ENCODE measurements at places on chromosomes 1 and 21.

- DNase-seq: no peak
These were observed 73.7 kb downstream of the LRRC8C start for GRCh38 chr1:89706700-89707012.

GRCh38 chr1:206578978-206579374, 33.3 kb downstream of the EIF2D start:
- no peak for DNase-seq

GRCh38 chr1:107514841-107515240, 374.0 kb downstream of the NTNG1 start:
- no peak for DNase-seq

DNA sequence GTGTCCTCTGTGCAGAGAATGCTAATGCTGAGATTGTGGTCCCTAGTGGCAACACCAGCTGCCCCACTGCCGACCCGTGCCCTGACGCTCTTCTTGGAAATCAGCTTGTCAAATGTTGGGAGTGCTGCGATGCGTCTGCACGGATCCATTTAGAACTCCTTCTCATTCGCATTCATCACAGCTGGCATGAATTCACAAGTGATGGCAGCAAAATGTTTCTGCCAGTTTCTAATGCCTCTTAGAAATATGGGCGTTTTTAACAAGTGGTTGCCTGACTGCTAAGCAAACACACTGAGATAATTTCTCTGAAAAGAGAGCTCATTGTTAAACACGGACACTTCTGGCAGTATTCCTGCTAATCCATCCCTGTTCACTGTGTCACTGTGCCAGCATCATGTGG, 131.9 kb upstream of the KCNJ6 start:
- DNase-seq: no peak

- no peak for DNase-seq
These were observed 77.6 kb downstream of the MORN1 start for GRCh38 chr1:2313651-2314261.

GRCh38 chr1:119834990-119835389, 23.7 kb upstream of the REG4 start:
- no peak for DNase-seq

GRCh38 chr1:3740042-3740441, 12.2 kb upstream of the CCDC27 start:
- DNase-seq: no peak

DNA sequence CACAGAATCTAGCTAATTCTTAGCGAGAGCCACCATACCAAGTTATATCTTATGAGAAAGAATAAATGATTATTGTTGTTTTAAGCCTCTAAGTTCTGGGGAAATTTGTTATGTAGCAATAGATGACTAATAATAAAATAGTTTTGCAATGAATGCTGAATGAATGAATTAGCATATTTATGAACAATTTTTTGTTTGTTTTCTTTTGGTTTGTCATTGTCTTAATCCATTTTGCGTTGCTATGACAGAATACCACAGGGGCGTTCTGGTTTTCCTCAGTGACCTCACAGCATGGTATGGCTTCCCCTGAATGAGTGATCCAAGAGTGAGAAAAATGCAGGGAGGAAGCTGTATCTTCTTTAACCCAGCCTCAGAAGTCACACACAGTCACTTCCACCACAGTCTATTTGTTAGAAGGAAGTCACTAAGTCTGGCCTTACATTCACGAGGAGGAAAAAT, 53.8 kb upstream of the HPDL start:
- no peak for DNase-seq

DNA sequence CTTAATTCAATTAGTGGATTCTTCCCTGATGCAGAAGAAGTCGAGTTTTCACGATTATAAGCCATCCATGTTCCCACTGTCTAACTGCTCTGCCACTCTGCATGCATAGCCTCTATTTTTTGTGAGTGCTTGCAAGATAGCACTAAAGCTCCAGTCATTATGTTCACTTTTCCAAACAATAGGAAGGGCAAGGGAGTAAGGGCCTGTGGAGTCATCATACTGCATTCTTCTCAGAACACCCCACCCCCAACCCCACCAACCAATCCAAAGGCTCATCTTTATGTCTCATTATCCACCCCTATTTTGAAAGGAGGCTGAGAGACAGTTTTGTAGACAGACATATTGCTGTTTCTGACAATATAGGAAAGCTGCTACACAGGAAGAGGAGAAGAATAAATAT, 471.7 kb upstream of the ADGRL2 start:
- no peak for DNase-seq

- peak; percentile 19 for DNase-seq
These were observed 24.6 kb downstream of the DMAP1 start for GRCh38 chr1:44237721-44238457.

- DNase-seq: no peak
These were observed 833.3 kb downstream of the LTN1 start for GRCh38 chr21:28159396-28159795.

DNA sequence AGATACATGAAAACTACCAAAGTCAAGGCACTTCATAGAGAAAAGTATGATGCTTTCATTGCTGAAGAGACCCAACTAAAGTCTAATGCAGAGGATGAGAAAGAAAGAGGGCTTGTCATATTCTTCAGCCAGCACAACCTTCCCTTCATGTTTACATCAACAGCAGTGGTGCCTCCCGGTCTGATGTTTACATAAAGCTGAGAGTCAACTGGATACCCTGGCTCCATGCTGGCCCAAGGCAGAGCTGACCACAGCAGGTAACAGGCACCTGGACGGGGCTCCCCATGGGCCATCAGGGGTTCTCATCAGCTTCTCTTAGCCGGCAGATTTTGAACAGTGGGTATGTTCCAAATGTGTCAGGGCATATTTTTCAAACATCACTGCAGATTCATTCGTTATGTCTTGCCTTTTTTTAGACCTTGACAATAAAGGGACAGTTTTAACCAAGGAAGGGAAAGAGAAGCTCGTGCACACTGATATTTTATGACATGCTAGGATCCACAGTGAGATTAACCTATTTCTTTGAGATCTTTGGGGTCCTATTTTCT, 117.1 kb downstream of the NRIP1 start:
- no peak for DNase-seq

DNA sequence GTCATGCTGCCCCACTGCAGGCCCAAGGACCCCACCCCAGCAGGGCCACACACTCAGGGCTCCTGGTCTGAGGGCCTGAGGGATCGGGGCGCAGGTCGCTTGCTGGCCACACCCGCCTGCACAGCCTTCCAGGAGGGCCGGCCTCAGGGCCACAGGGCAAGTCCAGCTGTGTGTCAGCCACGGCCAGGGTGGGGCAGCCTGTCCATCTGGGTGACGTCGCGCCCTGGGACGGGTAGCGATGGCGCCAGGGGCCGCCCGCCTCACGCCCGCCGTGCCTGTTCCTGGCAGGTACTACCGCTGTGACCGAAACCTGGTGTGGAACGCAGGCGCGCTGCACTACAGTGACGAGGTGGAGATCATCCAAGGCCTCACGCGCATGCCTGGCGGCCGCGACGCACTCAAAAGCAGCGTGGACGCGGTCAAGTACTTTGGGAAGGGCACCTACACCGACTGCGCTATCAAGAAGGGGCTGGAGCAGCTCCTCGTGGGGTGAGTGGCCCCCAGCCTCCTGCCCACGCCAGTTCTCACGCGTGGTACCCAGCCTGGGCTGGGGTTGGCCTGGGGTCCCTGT, 2.5 kb downstream of the COL6A1 start:
- no peak for DNase-seq

DNA sequence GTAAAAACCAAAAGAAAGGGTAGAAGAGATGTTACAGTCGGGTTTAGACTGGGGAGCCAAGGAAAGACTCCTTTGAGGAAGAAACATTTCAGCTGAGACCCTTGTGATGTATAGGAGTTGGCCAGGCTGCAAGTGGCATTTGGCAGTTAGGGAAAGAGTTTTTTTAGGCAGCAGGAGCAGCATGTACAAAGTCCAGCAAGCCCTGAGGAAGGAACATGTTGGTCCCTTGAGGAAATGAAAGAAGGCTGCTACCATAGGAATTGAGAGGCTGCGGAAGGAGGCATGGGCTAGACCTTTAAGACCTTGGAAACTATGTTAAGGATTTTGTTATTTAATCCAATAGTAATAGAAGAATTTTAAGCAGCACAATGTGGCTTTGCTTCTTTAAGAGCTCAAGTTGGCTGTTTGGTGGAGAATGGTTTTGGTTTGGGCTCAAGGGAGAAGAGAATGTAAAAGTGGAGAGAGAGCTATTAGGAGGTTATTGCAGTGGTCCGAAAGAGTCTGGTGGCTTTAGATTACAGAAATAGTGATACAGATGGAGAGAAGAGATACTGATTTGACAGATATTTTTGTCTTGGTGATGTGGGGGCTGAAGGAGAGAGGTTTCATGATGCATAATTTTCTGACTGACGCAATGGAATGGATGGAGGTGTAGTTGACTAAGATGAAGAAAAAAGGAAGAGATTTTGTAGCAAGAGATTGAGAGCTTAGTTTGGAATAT, 26.6 kb downstream of the SMAP2 start:
- DNase-seq: no peak

DNA sequence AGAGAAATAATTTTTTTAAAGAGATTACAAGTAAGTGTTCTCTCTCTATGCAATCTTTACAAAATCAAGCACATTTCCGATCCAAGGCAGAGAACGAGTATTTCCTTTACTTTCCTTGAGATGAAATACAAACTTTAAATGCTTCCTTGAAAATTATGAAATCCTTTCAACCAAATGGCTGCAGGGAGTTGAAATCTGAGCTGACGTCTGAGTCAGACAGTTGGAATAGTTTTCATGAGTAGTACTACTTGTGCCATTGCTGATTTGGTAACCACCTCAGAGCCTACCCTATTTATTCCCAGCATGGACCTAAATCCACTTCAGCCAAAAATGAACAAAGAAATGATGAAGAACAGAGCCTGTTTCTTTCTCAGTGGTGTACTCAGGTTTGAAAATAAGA, 183.6 kb downstream of the GIPC2 start:
- DNase-seq: no peak

- no peak for DNase-seq
These were observed 61.9 kb upstream of the C1orf21 start for GRCh38 chr1:184324972-184325371.

DNA sequence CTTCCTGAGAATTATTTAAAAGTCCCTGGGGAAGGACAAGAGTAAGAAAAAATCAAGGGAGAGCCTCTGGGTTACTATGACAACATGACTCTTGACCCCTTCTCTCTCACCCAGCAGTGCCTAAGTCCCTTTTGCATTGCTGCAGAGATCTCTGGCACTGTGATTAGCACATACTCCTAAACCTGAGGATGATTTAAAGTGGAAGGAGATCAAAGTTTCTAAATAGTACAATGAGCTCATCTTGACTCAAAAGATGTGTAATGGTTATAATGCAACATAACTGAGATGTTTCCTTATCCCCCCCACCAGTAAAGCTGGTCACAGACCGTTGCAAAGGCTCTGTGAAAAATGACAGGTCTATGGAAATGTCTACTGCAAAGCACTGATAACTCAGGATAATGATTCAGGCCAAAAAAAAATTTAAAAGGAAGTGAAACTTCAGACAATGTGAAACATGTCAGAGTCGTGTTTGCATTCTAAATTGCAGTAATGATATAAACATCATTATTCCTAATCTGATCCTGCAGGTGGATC, 519.2 kb downstream of the KIF26B start:
- no peak for DNase-seq

DNA sequence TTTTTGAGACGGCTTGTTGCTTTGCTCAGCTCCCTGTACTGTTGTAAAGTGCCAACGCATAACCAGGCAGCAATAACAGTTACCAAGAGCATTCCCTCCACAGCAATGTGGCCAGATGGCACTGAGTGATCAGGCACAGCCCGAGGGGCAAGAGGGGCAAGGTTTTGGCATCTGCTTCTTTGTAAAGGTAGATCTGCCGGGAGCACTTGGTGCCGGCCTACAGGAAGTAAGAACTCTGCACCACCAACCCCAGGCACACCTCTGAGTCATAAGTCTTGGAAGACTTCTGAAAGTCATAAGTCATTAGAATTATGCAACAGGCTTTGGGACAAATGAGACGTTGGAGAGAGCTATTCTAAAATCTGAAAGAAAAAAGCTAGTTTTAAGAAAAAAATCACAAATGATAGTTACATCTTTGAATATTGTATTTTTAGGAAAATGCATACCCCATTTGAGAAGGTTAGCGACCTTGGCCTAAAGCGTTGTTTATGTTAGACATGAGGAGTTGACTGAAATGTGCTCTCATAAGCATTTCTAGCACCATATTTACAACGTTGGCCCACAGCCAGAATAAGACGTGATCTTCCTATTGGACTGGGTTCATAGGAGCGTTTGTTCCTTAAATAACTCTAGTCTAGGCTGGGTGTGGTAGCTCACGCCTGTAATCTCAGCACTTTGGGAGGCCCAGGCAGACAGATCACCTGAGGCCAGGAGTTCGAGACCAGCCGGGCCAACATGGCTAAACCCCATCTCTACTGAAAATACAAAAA, 37.7 kb upstream of the MAP10 start:
- DNase-seq: no peak

DNA sequence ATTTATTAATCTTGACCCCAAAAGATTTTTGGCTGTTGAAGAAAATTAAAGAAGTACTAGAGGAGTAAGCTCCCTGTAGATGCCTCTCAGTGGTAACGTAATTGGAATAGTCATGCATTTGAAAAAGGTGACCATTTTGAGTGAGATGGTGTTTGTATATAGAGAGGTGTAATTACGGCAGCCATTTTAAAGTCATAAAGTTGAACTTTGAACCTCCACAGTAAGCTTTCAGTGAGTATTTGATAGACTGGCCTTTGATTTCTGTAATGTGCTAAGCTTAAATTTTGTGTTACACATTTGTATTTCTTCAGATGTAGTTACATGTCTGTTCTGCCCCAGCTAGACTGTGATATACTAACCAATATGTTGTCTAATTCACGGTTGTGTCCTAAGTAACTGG, 21.5 kb upstream of the TMCO2 start:
- DNase-seq: no peak

DNA sequence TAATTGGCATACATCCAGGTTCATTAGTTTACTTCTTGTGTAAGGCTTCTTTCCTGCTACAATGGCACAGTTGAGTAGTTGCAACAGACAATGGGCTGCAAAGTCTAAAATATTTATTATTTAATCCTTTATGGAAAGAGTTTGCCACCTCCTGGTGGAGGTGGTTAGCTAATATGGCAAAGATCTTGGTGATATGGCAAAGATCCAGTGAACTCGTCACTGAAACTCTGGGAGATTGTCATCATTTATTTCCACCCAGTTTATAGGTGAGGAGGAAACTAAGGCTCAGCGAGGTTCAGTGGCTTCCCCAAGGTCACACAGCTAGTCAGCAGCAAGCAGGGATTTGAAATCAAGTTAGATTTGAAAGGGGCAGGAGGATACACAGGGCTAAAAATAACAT, 16.1 kb upstream of the IFFO2 start:
- DNase-seq: peak; percentile 32

GRCh38 chr1:183167676-183168075, 18.4 kb upstream of the LAMC2 start:
- no peak for DNase-seq

Data from activated gamma-delta T cell treated with Interleukin-2 at 50 U/mL for 16 hours (primary cell).